ENCODE measurements at places on chromosomes 11 and 22.

DNA sequence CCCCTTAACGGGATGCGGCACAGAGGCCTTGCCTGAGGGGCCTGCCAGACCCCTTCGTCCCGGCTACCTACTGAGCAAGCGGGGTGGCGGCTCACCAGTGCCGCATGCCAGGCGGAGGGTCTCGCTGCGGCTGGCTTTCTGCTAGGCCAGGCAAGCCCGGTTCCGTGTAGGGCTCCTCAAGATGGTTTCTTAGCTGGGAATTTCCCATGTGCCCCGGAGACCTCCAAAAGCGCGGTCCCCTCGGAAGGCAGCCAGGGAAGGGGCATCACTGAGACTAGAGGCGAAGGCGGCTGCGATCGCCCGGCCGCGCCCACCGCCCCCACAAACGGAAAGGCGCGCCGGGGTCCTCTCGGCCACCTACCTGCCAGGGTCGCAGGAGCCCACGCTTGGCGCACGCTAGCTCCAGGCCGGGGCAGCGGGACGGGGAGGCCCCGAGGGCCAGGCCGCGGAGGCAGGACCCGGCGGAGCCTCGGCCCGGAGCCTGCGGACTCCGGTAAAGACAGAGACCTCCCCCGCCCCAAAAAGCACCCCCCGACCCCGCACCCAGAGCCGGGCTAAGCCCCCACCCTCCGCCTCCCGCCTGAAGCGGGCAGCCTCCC, 23.8 kb downstream of the MICAL3 start:
- H3K36me3 ChIP-seq, result no peaks in the 10 kb centered on the region
- peak; percentile 43 for DNase-seq
- peak overlapping the region; percentile 88 for H3K27ac ChIP-seq
- no peaks in the 10 kb centered on the region for H3K27me3 ChIP-seq
- H3K4me1 ChIP-seq, result peaks cover 3% of the 10 kb centered on the region
- H3K4me3 ChIP-seq, result peak overlapping the region; percentile 91

GRCh38 chr11:31958076-31958735, 132.7 kb upstream of the RCN1 start:
- H3K36me3 ChIP-seq, result no peaks in the 10 kb centered on the region
- H3K27ac ChIP-seq, result no peak overlapping the region
- no peak overlapping the region for H3K4me3 ChIP-seq
- no peaks in the 10 kb centered on the region for H3K27me3 ChIP-seq
- DNase-seq, result peak; percentile 74

GRCh38 chr11:106714199-106714598, 304.1 kb downstream of the GUCY1A2 start:
- H3K27me3 ChIP-seq, result no peaks in the 10 kb centered on the region
- no peaks in the 10 kb centered on the region for H3K4me1 ChIP-seq
- DNase-seq, result no peak
- no peak overlapping the region for H3K27ac ChIP-seq
- no peaks in the 10 kb centered on the region for H3K36me3 ChIP-seq
- no peak overlapping the region for H3K4me3 ChIP-seq

- H3K27me3 ChIP-seq, result no peaks in the 10 kb centered on the region
- DNase-seq, result no peak
- H3K4me1 ChIP-seq, result peaks cover 8% of the 10 kb centered on the region
- H3K4me3 ChIP-seq, result no peak overlapping the region
- no peaks in the 10 kb centered on the region for H3K36me3 ChIP-seq
These were observed 5.8 kb upstream of the SEPTIN5 start for GRCh38 chr22:19708321-19709011.

- peak overlapping the region; percentile 33 for H3K27ac ChIP-seq
- no peak overlapping the region for H3K4me3 ChIP-seq
- peak; percentile 26 for DNase-seq
- H3K4me1 ChIP-seq, result no peaks in the 10 kb centered on the region
These were observed 43.8 kb upstream of the API5 start for GRCh38 chr11:43267856-43268580.

DNA sequence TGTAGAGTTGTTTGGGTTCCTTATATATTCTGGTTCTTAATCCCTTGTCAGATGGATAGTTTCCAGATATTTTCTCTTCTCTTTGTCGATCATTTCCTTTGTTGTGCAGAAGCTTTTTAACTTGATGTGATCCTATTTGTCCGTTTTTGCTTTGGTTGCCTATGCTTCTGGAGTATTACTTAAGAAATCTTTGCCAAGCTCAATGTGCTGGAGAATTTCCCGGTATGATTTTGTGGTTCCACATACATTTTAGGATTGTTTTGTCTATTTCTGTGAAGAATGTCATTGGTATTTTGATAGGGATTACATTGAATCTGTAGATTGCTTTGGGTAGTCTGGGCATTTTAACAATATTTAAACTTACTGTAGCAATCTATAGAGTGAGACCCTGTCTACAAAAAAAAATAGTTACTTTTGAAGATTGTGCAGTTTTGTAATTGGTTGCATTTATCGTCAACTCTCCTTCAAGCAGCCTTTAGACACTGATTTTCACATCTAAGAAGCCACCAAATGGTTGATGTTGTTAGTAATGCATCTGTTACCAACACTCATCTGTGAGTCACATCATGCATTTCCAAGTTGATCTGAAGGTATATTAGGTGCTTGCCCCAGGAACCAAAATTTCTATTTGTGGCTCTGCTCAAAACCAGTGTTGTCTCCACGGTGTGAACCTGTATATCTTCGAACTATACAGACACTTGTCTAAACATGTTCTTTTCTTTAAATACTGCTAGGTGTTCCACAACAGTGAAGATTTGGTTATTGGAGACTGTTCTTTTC, 21.4 kb downstream of the XRCC6 start:
- DNase-seq, result no peak
- H3K36me3 ChIP-seq, result peaks cover 93% of the 10 kb centered on the region
- no peak overlapping the region for H3K4me3 ChIP-seq
- no peak overlapping the region for H3K27ac ChIP-seq
- H3K4me1 ChIP-seq, result no peaks in the 10 kb centered on the region

- no peaks in the 10 kb centered on the region for H3K27me3 ChIP-seq
- no peak overlapping the region for H3K27ac ChIP-seq
- H3K4me3 ChIP-seq, result peak overlapping the region; percentile 1
- H3K36me3 ChIP-seq, result peaks cover 7% of the 10 kb centered on the region
These were observed 35.0 kb upstream of the MYRF start for GRCh38 chr11:61717286-61718033.

DNA sequence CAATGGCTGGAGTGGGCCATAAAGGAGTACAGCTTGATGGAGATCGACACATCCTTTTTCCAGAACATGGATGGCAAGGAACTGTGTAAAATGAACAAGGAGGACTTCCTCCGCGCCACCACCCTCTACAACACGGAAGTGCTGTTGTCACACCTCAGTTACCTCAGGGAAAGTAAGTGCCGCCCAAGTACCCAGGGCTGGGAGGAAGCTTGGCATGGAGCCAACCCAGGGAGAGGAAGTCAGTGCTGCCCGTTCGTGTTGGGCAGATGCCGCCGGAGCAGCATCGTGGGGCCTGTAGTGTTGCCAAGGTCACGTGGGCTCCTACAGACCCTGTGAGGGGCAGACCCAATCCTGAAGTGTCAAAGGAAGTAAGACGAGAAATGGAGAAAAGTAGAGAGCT, 78.9 kb downstream of the FLI1 start:
- H3K4me1 ChIP-seq, result peaks cover 11% of the 10 kb centered on the region
- no peaks in the 10 kb centered on the region for H3K36me3 ChIP-seq
- H3K27ac ChIP-seq, result no peak overlapping the region
- no peak overlapping the region for H3K4me3 ChIP-seq

DNA sequence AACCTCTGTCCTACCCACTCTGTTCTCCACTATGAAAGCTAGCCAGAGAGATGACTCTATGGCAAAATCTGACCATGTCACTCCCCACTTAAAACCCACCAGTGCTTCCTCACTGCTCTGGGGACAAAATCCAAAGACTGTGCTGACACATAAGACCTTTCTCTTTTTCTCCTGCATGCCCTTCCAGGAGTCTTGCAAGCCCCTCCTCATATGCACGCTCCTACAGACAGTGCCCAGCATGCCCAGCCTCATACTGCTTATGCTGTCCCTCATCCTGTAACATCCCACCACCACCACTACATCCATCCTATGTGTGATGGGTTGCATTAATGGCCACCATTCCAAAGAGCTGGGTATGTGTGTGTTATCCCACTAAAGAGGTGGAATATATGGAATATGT, 118.3 kb downstream of the BUD13 start:
- H3K4me3 ChIP-seq, result no peak overlapping the region
- no peak for DNase-seq
- H3K4me1 ChIP-seq, result no peaks in the 10 kb centered on the region
- no peaks in the 10 kb centered on the region for H3K36me3 ChIP-seq

- peaks cover 7% of the 10 kb centered on the region for H3K4me1 ChIP-seq
- H3K27me3 ChIP-seq, result no peaks in the 10 kb centered on the region
- no peak for DNase-seq
- no peak overlapping the region for H3K27ac ChIP-seq
- no peak overlapping the region for H3K4me3 ChIP-seq
- peaks cover 13% of the 10 kb centered on the region for H3K36me3 ChIP-seq
These were observed 2.4 kb upstream of the RANGAP1 start for GRCh38 chr22:41288245-41288946.

DNA sequence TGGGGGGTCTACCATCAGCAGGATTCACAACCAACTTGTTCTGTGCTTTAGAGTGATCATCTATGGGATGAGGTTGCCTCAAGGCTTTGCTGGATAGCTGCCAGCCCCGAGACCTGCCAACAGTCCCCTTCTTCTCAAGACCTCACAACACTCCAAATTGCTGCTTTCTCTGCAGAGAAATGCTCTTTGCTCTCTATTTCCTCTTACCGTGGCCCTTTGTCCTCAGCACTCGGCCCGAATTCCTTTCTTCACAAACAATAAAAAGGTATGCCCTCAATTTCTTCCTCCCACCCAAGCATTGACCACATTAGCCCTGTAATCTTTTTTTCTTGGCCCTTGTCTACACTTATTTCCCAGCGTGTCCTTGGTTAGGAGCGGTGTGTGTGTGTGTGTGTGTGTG, 147.4 kb upstream of the SNX19 start:
- H3K4me3 ChIP-seq, result no peak overlapping the region
- no peak for DNase-seq
- peaks cover 8% of the 10 kb centered on the region for H3K4me1 ChIP-seq
- no peaks in the 10 kb centered on the region for H3K36me3 ChIP-seq
- no peak overlapping the region for H3K27ac ChIP-seq
- H3K27me3 ChIP-seq, result no peaks in the 10 kb centered on the region

DNA sequence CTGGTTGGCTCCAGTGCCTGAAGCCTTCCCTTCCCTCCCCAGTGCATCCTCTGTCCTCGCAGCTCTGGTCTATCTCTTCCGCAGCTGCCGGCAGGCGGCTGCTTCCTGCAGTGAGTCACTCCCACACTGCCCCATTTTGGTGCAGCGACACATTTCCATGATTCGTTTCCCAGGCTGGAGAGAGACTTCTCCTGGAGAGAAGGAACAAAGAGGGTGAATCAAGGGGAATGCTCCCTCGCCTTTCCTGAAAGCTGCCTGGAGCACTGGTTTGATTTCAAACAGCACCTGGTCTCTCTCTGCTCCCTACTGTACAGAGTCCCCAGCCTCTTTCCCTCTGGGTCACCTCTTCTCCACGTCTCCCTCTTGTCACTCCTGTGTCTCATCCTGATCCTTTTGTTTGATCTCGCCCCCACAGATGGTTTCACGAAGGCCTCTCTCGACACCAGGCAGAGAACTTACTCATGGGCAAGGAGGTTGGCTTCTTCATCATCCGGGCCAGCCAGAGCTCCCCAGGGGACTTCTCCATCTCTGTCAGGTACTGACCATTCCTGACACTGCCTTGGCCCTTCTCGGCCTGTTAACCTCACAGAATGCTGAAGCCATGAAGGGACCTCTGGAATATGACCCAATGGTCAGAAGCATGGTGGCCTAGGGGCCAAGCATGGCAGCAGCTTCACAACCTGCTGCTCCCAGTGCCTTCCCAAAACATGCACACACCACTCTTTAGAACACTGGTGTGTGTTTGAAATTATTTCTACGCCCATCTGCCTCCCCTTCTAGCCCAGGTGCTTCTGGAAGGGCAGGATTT, at the start of gene TMA7B:
Gene TMA7B, plus strand, starts transcription at position 758 of the 808 bp plus-strand sequence. CDS start 3,978 bp downstream, outside the sequence.
- H3K4me1 ChIP-seq, result peaks cover 7% of the 10 kb centered on the region
- DNase-seq, result no peak
- no peaks in the 10 kb centered on the region for H3K36me3 ChIP-seq
- H3K27me3 ChIP-seq, result peaks cover 20% of the 10 kb centered on the region
- no peak within 1 kb of the TSS for H3K27ac ChIP-seq

- no peaks in the 10 kb centered on the region for H3K27me3 ChIP-seq
- no peak overlapping the region for H3K27ac ChIP-seq
These were observed 11.7 kb downstream of the CXCR5 start for GRCh38 chr11:118895093-118896039.

- H3K4me3 ChIP-seq, result peak within 1 kb of the TSS; percentile 0
- H3K27me3 ChIP-seq, result no peaks in the 10 kb centered on the region
- H3K4me1 ChIP-seq, result no peaks in the 10 kb centered on the region
- H3K36me3 ChIP-seq, result peaks cover 14% of the 10 kb centered on the region
- H3K27ac ChIP-seq, result no peak within 1 kb of the TSS
- no peak for DNase-seq
These were observed at the start of gene THRSP for GRCh38 chr11:78063440-78064181. TSS of gene THRSP (plus strand) at chr11:78063861. CDS start at chr11:78063882, 21 bp downstream.

DNA sequence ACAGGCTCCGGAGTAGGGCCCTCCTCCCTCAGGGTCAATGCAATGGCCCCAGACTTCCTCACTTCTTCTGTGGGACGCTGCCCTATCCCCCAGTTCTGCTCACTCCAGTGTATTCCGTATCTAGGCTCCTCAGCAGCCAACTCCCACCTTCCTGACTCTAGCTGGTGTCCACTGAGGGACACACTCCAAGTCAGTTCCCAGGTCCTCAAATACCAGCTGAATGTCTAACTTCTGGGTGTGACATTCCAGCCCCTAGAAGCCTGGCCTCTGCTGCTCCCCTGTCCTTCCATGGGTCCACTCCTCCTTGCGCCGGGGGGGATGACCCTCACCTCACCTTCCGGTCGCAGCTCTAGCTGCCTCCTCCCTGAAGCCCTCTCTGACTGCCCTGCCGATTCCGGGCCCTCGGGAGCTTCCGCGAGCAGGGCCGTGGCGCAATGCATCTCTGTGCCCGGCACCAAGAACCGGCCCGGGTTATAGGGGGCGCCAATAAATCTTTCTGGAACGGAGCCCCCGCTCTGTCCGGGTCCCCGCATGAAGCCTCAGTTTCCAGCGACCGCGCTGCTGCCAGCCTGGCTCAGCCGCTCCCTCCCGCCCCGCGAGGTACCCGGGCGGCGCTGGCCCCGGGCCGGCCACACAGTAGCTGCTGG, 15.4 kb downstream of the BAD start:
- peak overlapping the region; percentile 63 for H3K4me3 ChIP-seq
- H3K36me3 ChIP-seq, result peaks cover 15% of the 10 kb centered on the region
- H3K27ac ChIP-seq, result peak overlapping the region; percentile 96
- no peaks in the 10 kb centered on the region for H3K27me3 ChIP-seq
- H3K4me1 ChIP-seq, result peaks cover 9% of the 10 kb centered on the region

GRCh38 chr22:29050457-29050856, 11.2 kb downstream of the C22orf31 start:
- H3K36me3 ChIP-seq, result peaks cover 87% of the 10 kb centered on the region
- DNase-seq, result no peak

GRCh38 chr11:105124756-105125155, 14.8 kb downstream of the CARD18 start:
- no peak for DNase-seq
- H3K4me3 ChIP-seq, result no peak overlapping the region
- no peaks in the 10 kb centered on the region for H3K27me3 ChIP-seq
- H3K36me3 ChIP-seq, result no peaks in the 10 kb centered on the region
